ENCODE measurements at places on chromosomes 1 and 21.

DNA sequence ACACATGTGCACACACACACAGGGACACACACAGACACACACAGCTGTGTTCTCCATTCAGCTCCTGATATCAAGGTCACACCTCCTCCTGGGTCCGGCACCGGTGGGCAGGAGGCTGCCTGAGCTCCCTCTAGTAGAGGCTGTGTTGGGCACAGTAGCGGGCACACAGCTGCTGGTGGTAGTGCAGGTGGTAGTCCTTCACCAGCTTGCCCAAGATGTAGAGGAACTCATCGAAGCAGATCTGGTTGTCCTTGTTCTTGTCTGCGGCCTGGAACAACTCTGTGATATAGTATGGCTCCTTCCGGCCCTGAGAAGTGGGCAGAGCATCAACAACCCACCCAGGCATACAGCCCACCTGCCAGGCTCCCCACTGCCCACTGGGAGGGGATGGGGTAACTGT is 5.6 kb upstream of the S100A8 start:
- no peak for DNase-seq

- DNase-seq = no peak
Measured at GRCh38 chr1:28591708-28592320, at the start of gene RAB42. Gene RAB42 (plus strand): TSS chr1:28592265. CDS start chr1:28592512, 247 bp downstream.

DNA sequence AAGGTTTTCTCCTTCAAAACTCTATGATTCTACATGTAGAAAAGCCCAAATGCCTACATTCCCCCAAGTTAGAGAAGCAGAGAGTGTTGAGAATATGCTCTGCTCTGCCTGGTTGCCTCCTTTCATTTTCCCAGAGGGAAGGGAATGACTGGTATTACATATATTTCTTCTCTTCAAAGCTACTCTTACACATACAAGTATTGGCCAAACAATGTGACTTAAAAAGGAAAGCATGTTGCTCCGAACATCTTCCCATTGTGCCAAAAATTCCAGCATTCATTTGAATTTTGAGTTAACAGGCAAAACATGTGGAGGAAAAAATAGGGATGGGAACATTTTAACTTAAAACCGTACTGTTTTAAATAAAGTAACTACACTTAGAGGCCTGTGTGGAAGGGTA is 125.2 kb downstream of the COQ8A start:
- no peak for DNase-seq

DNA sequence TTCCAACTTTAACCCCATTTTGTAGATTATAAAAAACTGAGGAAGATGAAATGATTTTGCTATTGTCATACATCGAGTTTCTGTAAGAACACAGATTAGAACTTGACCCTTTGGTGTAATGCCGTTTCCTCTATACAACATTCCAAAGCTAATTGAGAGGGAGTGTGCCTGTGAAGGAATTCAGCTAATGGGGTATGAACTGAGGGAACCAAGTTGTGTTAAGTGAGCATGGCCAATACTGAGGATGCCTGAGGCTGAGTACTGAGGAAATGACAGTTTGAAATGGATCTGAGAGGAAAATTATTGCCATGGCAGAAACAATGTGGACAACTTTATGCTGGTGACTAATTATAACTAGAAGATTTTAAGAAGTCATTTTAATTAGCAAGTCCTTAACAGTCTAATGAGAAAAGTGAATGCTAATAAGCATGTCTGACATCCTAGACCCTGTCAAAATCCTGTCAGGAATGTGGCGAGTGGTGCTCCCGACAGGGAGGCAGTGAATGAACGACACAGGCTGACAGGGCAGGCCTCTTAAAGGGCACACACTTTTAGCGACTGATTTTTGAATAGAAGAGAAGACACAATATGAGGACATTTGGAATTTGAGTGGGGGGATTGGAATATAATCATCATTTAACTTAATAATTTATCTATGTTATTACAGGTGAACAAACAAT is 262.5 kb downstream of the HLX start:
- no peak for DNase-seq

DNA sequence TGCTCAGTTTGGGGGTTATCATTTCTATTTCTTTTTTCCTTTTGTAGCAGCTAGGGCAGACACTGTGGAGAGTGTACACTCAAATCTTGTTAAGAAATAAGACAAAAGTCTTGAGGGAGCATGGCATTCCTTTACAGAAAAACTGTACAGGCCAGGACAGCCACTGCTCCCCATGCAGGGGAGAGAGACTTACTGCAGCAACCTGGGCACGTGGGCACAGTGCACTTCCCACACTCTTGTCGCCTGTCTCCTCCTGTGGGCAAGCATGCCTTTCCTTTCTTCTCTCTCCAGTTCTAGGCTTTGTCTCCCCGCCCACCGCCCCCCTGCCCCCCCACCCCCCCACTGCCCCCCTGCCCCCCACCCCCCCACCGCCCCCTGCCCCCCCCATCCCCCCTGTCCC is 51.9 kb downstream of the PHC2 start:
- DNase-seq = no peak

DNA sequence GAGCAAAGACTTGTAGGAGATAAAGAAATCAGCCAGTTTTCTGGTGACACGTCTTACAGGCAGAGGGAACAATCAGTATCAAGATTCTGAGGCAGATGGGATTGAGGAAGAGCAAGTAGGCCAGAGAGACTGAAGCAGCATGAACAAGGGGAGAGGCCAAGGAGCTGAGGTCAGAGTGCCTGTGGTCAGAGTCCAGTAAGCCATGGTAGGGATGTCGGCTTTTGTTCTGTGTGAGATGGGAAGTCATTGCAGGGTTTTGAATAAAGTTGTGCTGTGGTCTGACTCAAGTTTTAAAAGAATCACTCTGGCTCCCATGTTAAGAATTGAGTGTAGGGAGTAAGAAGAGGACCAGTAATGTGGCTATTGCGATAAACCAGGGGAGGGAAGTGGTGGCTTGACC is 85.9 kb upstream of the IVNS1ABP start:
- DNase-seq = no peak

DNA sequence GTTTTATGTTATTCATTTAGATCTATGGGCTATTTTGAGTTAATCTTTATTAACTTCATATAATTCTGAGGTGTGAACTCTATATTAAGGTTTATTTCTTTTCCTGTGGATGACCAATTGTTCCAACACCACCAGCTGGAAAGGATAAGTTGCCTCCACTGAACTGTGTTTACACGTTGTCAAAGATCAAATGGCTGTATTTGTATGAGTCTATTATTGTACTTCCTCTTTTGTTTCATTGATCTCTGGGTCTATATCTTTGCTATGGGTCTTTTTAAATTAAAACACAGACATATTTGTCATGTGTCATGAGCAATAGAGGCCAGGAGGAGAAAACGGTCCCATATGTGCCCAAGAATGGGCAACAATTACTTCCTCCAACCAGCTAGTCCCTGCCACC is 5.2 kb upstream of the MAB21L3 start:
- DNase-seq = no peak

GRCh38 chr1:7447093-7447492 is 324.0 kb upstream of the VAMP3 start:
- DNase-seq = peak; percentile 95

DNA sequence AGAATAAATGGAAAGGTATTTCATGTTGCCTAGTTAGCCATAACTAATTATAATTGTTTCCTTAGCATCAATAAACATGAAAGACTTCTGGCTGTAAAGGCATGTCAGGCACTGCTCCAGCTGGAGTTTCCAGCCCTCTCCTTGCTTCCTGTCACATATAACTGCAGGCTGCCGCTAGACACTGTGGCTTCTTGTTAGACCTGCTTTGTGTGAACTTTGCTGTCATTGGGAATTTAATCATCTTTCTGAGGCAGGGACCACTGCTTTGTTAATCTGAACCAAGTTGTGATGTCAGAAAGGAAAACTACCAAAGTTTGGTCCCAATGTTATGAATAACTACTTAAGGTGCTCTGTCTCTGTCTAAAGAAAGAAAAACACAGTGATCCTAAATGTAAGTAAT is 90.3 kb upstream of the DUSP10 start:
- DNase-seq = no peak

- DNase-seq = no peak
Measured at GRCh38 chr21:34530261-34530660, 18.3 kb upstream of the KCNE1 start.

DNA sequence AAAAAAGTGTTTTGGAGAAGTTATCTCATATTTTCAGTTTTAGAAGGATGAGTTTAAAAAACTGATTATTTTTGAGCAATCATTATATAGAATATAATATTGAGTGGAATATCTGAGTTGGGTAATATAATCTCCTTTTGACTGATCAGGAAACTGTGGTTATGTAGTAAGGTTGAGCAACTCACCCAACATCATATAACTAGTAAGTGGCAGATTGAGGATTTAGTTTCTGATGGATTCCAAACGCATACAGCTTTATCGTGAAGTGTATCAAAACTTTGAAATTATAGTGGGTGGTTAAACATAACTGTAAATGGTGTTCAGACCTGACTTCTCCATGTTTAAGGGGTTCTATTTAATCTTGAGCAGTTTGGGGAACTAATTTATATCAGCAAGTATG is 98.6 kb downstream of the OLFM3 start:
- no peak for DNase-seq

DNA sequence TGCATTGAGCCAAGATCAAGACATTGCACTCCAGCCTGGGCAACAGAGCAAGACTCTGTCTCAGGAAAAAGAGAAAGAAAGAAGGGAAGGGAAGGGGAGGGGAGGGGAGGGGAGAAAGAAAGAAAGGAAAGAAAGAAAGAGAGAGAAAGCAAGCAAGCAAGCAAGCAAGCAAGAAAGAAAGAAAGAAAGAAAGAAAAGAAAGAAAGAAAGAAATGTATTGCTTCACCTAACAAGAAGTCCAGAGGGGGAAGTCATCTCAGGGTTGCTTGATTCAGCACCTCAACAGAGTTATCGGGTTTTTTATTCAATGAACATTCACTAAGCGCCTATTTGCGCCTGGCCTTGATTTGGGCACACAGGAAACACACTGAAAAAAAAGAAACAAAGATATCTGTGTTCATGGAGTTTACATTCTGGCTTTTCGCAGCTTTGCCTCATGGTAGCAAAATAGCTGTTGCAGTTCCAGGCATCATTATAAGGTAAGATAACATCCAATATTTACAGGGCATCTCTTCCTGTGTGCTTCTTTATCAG is 8.2 kb upstream of the RCSD1 start:
- DNase-seq = no peak

DNA sequence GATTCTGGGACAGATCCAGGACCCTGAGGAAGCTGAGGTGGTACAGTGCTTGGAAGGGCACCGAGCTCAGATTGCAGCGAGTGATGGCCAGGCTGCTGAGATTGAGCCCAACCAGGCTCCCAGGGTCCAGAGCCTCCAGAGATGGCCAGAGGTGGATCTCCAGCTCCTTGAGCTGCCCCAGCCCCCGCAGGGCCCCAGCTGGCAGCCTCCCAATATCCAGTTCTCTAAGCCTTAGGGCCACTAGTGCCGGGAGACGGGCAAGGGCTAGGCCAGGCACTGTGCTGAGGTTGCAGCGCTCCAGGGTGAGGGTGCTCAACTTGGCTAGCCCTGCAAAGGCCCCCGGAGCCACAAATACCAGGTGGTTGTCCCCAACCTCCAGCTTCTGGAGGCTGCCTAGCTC is 3.4 kb downstream of the LINGO4 start:
- no peak for DNase-seq

DNA sequence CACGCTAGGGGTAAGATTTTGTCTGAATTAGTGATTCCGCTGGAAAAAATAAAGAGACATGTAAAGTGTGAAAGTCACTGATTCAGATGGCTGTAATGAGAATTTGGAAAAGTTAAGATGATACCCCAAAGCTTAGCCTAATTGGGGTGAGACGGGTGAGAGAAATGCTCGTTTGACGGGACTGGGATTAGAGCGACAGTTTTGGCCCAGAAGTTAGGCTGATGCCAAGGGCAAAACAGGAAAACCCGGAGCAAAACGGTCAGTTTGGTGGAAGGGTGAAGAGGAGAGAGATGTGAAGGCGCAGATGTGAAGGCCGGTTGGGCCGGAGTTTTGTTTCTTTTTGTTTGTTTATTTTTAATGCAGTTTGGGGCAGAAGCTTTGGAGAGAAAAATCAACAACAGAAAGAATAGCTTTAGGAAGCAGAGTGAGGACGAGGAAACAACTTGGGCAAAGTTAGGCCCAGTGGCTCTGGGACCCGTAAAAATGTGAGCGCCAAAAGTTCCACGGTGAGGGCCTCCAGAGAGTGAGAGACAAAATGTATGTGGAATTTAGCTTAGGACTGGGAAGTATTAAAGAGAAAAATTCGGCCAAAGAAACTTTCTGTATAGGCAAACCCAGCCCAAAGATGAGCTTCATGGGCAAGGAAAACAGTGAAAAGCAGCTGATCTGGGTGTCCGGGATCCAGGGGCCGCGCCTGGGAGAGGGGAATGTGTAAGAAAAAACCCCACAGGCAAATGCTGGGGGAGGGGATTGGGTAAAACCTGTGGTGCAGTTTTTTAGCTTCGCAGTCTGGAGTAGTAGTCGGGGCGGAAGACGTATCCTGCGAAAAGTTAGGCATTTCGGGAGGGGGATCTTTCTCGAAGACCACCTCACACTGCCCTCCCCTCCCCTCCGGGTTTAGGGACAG is 1.2 kb downstream of the DMRTA2 start:
- peak; percentile 28 for DNase-seq

- no peak for DNase-seq
Measured at GRCh38 chr1:245671966-245672767, 517.4 kb downstream of the KIF26B start.

GRCh38 chr1:41657679-41658295 is 173.3 kb upstream of the EDN2 start:
- no peak for DNase-seq

- no peak for DNase-seq
Measured at GRCh38 chr1:35894183-35894582, 11.2 kb downstream of the AGO1 start.

DNA sequence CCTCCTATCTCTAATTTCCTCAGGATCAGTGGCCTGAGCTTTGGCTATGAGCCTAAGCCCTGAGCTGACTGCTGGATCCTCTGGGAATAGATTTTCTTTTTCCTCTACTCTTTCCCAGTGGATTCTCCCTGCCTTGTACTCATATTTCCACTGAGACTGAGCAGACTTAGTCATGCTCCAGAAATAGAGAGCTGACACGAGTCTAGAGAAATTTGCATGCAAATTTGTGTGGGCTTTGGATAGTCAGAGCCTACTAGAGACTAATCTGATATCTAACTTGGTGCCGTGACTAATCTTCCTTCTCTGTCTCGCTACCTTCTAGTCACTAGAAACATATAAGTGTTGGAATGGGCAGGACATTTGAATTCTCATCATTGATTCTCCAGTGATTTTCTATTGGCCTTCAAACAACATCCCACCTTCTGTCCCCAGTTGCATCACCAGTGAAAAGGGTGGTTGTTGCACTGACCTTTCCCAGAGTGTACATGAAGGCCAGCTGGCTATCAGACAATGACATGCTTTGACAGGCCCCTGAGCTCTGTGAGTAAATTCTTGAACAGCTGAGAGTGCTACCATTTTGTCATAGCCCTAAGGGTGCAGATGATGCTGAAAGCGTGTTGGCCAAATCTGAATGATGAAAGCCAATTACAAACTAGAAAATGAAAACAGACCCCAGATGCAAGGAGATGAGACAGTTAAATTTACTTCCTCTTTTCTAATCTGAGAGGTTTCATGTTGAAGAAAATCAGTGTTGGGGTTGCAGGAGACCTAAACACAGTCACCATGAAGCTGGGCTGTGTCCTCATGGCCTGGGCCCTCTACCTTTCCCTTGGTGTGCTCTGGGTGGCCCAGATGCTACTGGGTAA is at the start of gene FCRLA:
FCRLA (plus strand) TSS at position 748 of the 866 bp plus-strand sequence; CDS start at position 784, 36 bp downstream.
- DNase-seq = no peak

GRCh38 chr1:12542616-12543592 is 75.1 kb downstream of the DHRS3 start:
- DNase-seq = no peak
